ENCODE measurements at places on chromosomes 3 and 15.

DNA sequence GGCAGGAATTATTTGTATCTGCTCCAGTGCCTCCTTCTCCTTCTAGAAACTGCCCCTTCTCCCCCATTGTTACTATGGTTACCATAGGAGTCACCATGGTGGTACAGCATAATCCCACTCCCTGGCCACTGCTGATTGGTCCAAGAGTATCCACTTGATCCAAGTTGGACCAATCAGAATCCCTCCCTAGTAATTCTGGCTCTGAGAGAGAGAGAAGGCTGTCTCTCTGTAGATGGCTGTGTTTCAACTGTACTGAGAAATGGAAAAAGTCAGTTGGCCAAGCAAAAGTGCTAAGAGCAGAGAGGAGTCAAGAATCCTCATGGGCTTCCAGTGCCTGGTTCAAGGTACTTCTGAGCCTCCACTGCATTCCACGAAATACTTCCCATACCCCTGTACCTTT is 120.6 kb upstream of the SPATA12 start:
- DNase-seq, result no peak

DNA sequence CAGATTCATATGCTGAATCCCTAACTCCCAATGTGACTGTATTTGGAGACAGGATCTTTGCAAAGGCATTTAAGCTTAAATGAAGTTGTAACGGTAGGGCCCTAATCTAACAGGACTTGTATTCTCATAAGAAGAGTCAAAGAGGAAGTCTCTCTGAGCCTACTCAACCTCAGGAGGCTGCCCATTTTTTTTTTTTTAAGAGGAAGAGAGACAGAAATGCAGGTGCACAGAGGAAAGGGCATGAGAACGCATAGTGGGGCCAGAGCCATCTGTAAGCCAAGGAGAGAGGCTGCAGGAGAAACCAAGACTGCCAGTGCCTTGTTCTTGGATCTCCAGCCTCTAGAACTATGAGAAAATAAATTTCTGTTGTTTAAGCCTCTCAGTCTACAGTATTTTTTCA is 28.4 kb downstream of the ZNF860 start:
- no peak for DNase-seq

DNA sequence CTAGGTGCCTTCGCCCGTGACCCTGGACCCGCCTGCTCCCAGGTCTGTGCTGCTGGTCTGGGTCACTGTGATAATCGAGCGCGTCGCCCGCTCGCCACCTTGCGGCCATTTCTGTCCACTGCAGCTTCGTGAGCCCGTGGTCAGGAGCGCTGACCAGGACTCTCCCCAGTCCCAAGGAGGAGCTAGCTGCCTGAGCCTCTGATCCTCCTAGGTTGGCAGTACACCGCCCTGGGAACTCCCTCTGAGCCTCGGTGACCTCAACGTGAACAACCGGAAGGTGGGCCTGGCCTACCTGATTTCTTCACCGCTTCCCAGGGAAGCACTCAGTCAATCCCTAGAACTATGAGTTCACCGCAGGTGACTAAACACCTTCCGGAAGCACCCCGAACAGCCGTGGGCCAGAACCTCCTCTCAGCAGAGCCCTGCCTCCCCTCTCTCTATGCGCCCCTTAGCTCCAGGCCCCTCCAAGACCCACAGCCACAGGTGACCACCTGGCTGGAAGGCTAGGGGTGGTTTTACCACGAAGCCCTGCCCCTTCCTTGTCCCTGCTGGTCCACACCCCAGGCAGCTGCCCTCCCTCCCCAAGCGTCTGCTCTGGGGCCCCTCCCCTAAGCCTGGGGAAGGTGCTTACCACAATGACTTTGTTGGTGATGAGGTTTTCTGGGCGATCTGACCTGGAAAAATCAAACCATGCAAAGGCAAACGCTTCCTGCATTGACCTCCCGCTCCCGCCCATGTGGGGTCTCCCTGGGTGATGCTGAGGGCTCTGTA is 9.7 kb downstream of the PLA2G4D start:
- DNase-seq, result no peak

GRCh38 chr3:191631496-191631895 is 170.5 kb downstream of the PYDC2 start:
- no peak for DNase-seq

DNA sequence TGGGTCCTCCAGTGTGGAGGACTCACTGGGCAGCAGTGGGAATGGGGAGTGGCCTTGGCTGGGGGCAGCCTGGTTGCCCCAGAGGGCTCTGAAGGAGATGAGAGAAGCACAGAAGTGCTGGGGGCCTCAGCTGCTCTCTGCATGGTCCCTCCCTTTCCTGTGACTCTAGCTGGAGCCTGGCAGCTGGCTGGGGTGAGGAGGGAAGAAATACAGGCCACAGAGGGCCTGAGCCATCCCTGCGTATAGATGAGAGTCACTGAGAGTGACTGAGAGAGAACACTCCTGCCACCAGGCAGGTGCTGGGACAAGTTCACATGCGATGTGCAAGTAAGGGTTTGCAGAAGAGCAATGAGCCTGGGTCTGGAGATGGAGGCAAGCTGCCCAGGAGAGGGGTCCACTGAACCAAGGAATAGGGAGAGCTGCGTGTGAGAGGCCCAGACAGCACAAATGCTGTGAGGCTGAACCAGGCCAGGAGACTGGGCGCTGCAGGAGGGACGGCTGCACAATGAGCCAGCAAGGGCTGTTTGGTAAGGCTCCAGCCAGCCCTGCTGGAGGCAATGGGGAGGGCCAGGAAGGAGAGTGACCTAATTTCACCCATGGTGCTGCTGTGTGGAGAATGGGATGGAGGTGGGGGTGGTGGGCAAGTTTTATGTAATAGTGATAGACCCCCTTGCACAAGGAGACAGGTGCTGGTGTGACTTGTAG is 87.2 kb downstream of the CLSTN2 start:
- DNase-seq, result no peak

DNA sequence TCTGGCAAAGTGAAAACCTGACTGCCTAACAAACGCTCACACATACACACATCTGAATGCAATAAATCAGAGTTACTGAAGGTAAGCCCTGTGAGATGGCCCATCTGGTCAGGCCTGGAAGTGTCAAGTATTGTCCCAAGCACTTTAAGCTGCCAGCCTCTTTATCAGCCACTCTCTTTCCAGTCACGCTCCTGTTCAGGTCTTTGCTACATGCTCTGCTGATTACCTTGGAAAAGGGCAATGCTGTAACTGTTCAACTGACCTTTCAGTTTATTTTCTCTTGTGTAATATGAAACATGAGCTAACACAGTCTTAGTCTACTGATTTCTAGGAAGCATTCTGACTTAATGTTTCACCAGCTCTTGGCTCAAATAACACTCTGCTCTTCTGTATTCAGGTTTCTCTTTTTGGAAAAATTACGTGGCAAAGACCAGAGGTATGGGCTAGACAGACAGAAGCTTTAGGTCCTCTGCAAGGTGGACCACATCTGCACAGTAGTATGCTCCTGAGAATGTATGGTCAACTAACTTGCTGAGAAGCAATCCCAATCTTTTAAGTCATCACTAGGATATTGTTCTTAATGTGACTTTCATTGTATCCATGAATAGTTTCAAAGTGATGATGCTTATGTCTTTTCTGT is 44.5 kb downstream of the GBE1 start:
- no peak for DNase-seq

DNA sequence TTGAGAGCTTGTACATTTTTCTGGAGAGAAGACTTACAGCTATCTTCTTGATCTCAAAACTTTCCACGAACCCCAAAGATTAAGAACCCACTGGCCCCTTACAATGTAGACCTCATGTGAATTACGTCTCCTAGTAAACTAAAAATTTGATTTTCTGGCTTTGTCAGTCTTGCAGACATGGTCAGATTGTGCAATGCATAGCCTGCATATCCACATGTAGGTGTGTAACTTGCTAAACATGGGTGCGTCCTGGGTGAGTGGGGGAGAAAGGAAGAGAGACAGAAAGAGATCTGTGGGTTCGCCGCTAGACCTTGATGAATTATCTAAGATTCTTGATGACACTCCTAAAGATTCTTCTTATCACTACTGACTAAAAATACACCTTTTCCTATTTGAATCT is 561.2 kb upstream of the MDFIC2 start:
- no peak for DNase-seq

DNA sequence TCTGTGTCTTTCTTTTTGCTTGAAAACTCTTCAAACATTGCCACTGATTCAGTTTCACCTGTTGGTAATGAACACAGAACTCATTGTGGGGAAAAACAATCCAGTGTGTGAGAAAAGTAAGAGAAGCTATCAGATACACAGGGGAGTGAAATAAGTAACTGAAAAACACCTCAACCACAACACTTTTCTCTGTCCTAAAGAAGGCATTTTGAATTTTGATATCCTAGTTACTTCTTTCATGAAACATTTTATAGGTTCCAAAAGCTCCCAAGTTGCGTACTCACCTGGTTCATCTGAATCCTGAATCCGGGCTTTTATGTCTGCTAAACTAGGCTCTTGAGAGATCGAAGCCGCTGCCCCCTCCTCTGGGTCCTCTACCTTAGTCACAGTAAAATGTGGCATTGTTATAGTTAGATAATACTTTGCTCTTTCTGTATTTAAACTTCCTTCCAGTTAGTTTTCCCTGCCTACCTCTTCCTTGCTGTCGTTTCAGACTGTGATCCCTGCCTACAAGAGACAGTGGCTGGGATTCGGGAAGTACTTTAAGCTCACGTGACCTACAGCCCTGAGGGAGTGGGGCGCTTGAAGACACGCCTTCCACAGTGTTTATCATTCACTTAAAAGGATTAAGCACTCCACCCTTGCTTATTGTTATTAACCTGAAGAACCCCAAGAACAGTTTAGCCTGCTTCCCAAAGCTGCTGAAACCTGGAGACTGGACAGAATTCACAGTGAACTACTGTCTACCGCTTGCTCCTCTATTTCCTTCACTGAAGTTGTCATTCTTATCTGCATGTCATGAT is 19.1 kb downstream of the SLC12A6 start:
- DNase-seq, result no peak

DNA sequence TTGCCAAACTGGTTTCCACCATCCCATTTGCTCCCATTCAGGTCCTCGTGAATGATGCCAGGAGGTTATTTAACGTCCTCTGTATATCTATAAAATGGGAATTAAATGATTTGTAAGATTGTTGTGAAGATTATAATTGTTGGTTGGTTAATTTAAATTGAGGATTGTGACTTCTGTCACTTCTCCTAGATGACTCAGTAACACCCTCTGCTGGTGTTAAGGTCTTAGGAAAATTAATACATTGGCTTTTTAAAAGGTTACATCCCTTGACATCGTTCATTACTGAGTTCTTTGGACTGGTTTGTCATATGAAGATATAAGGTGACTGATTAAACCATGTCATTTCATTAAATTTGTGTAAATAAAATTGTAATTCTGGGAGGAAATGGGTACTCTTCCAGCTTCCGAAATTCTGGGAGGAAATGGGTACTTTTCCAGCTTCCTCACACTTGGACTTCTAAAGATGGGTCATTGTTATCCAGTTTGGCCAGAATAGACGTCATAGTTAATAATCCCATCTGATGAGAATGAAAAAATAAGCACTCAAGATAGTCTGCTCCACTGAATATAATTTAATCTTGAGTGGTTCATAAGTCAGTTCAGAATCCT is 33.3 kb upstream of the PAQR5 start:
- no peak for DNase-seq

DNA sequence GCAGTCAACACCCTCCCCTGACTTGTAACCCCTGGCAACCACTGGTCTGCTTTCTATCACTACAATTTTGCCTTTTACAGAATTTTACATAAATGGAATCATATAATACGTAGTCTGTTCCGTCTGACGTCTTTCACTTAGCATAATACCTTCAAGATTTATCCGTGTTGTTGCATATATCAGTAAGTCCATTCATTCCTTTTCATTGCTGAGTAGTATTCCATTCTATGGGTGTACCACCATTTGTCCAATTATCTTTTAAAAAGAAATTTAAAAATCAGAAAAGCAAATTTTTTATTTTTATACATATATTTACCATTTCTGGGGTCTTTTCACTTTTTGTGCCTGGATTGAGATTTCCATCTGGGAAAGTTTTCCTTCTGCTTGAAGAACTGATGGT is 35.5 kb downstream of the NOX5 start:
- no peak for DNase-seq

DNA sequence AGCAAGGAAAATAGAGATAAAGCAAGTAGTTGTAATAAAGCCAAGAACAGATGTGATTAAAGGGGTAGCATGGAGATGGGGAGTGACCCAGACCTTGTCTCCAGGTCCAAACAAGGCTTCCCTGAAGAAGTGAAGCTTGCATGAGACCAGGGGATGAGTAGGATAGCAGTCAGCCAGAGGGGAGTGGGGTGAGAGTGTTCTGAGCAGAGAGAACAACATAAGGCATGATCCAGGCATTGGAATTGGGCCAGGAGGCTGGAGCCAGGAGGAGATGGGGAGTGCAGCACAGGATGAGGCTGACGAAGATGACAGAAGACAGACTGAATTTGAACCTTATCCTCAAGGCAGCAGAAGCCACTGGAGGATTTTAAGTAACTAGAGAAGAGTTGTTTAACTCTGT is 7.2 kb downstream of the TMOD2 start:
- DNase-seq, result no peak

DNA sequence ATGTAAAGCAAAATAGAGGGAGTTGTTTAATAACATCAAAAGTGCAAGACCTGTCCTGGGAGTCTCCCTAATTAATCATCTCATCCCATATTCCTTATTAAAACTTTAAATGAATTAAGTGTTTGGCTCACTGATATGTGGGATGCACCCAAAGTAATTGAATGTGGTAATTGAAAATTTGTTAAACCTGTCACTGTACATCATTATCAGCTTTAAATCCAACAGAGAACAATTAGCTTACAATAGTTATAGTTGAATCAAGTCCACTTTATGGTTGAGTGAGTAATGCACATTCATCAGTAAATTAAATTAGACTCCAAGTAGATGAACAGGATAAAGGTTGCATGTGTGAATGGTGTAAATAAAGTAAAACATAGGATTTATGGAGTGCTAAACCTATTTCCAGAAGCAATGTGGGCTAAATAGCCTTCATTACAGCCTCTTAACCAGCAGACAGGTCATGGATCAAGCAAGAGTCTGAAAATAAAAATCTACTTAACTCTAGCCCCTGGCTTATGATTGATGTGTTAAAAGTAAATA is 608.2 kb upstream of the CCDC54 start:
- DNase-seq, result no peak

GRCh38 chr3:113276751-113277080 is 65.4 kb downstream of the BOC start:
- DNase-seq, result no peak

DNA sequence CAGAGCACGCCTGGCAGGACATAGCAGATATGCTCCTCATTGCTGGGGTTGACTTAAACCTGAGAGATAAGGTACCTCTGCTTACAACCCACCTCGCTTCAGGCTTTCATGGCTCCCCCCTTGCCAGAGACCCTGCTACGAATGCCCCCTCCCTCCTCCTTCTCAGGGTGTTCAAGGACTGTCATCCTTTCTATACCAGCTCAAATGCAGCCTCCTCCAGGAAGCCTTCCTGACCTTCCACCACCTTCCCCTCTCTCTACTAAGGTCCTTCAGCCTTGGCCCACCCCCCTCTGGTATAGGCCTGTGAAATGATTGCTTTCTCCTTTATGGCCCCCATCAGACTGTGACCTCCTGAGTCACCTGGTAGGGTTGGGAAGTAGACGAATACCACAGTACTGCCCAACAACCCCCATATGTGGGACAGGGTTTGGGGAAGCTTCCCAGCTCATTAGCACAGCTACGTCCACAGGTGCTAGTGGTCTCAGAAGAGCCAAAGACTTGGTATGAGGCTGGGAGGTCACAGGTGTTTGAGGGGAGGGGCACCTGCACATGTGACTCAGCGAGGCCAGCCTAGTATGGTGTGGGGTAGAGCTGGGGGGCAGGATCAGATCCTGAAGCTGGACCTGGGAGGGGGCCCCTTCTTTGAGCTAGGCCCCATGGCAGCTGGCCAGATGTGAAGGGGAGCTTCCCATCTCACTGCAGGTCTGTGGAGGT is 32.0 kb downstream of the ANKDD1A start:
- DNase-seq, result no peak
